Fibroblast of the aortic adventitia (primary cell): ENCODE measurements at places on chromosomes 7 and 10. TPM values are rescaled to one million over a fixed set of nuclear protein-coding genes. Genes with fewer than 3 reads are reported as not detected.
A peak's percentile ranks its signal among the peaks of the same experiment; 100 is the strongest.

The GRID1 gene
- not detected in 2 replicates for total RNA-seq

DNA sequence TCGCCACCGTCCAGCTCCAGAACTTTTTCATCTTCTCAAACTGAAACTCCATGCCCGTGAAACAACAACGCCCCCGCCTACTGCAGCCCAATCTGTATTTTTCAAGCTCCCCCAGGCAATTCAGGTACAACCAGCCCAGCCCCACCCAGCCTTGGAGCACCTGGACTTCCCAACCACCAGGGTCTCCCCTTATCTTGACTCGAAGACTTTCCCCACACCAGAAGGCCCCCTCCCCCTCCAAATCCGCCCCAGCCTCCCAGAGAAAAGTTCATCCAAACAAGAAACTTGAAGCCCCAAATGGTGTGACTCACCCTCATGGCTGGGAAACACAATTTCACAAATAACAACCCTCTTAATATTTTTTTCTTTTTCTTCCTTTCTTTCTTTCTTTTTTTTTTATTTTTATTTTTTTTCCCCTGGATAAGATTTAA is 10.6 kb downstream of the ZCCHC24 start:
- peak; percentile 86 for DNase-seq

DNA sequence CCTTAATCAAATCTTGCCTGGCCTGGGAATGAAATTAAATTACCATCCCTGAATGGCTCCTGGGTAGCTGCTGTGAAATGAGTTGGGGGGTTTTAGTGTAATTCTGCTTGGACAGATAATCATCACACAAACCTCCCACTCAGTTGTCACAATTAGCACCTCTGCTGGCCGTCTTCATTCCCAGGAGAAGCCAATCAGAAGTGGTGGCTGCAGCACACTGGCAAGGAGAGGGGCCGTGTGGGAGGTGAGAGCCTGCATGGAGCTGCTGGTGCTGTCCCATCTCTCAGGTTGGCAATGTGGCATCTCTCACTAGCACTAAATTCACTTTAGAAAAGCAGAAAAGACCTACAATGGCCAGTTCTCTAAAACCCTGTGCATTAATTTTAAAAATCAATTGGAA is 92.5 kb downstream of the NT5C2 start:
- no peak for DNase-seq

GRCh38 chr7:149624006-149624405 is 126.4 kb upstream of the ZNF746 start:
- DNase-seq = no peak

The SLIT1 gene
- total RNA-seq = 0.09 TPM in 1 of 2 replicates, not detected in the other

The CNTNAP2 gene
- under 0.01 TPM in 1 of 2 replicates, not detected in the other for total RNA-seq

GRCh38 chr7:129108581-129108980 is 35.9 kb upstream of the TSPAN33 start:
- DNase-seq = no peak

The FAM53B gene
- 9.2 and 11.0 TPM in 2 replicates for total RNA-seq

The BEND7 gene
- 2.6 and 3.2 TPM in 2 replicates for total RNA-seq

The SFRP4 gene
- total RNA-seq = 40.9 and 171 TPM in 2 replicates

GRCh38 chr10:24944512-24945255 is 7.7 kb downstream of the PRTFDC1 start:
- DNase-seq = peak; percentile 81

- DNase-seq = no peak
These were observed 355.1 kb upstream of the SHH start for GRCh38 chr7:156167417-156167807.

The FHIP2A gene
- 36.6 and 54.7 TPM in 2 replicates for total RNA-seq

DNA sequence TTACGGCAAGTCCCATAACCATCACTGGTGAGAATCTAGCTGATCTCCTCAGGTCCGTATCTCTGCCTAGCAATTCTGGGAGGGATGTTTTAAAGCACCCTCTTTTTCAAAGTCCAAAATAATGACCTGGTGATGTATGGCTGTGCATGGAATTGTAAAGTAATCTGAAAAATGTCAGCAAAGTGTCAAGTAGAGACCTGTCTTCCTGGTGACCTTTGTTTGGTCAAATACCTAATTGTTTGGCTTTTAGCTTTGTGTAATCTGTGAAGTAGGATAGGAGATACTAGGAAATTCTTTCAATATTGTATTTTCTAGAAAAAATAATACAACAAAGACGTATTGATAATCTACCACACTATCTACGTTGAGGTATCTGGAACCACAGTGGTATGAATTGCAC is 51.0 kb downstream of the ABCB5 start:
- no peak for DNase-seq

The HIP1 gene
- 9.3 and 10.5 TPM in 2 replicates for total RNA-seq

DNA sequence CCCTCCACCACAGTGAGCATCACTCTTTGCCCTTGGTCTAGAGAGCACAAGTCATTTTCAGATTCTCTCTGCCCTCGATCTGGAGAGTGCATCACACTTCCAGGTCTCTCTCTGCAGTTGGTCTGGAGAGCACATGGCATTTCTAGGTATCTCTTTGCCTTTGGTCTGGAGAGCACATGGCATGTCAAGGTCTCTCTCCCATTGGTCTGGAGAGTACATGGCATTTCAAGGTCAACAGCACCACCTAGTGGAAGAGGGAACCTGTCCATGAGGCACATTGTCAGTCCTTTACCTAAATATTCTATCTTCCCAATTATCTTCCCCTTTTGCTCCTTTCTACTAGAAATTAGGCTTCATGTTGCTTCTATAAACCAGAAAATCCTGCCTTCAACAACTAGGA is 1139.4 kb downstream of the XPNPEP1 start:
- DNase-seq = peak; percentile 53

The ATP6V1F gene
- total RNA-seq = 6.1 and 76.7 TPM in 2 replicates

GRCh38 chr7:97006816-97007582 is 1.6 kb downstream of the DLX6 start:
- no peak for DNase-seq
